Uterine smooth muscle cell (primary cell): ENCODE measurements at places on chromosomes 2 and 18. TPM values are rescaled to one million over a fixed set of nuclear protein-coding genes. Genes with fewer than 3 reads are reported as not detected.

CPO gene
- 0.12 TPM in 1 of 2 replicates, not detected in the other for total RNA-seq

SYT4 gene
- not detected in 2 replicates for total RNA-seq

GPR75 gene
- 1.1 and 1.4 TPM in 2 replicates for total RNA-seq

C2orf81 gene
- total RNA-seq = 1.00 and 1.4 TPM in 2 replicates

ABCB11 gene
- total RNA-seq = not detected in 2 replicates

GPR155 gene
- 1.1 and 3.5 TPM in 2 replicates for total RNA-seq

SLC30A3 gene
- 0.66 and 0.87 TPM in 2 replicates for total RNA-seq

GALNT14 gene
- total RNA-seq = 0.33 and 1.2 TPM in 2 replicates

LINC00305 gene
- not detected in 2 replicates for total RNA-seq

IL37 gene
- 0.22 TPM in 1 of 2 replicates, not detected in the other for total RNA-seq

RTTN gene
- 18.0 and 37.2 TPM in 2 replicates for total RNA-seq

G6PC2 gene
- total RNA-seq = not detected in 2 replicates

SDC1 gene
- total RNA-seq = 99.2 and 117 TPM in 2 replicates

DTNA gene
- 12.5 and 17.2 TPM in 2 replicates for total RNA-seq

SERPINB4 gene
- total RNA-seq = not detected in 2 replicates

WDR33 gene
- total RNA-seq = 24.9 and 34.0 TPM in 2 replicates

EVX2 gene
- under 0.01 and 0.11 TPM in 2 replicates for total RNA-seq

STPG4 gene
- 0.12 and 0.44 TPM in 2 replicates for total RNA-seq

APCDD1 gene
- total RNA-seq = not detected in 2 replicates

REG1A gene
- total RNA-seq = not detected in 2 replicates

PSMA8 gene
- total RNA-seq = not detected in 2 replicates

RPE gene
- total RNA-seq = 117 and 124 TPM in 2 replicates
